ENCODE measurements at places on chromosomes 16 and 17.

- peak; percentile 29 for DNase-seq
Measured at GRCh38 chr17:39365242-39365641, 36.2 kb downstream of the FBXL20 start.

DNA sequence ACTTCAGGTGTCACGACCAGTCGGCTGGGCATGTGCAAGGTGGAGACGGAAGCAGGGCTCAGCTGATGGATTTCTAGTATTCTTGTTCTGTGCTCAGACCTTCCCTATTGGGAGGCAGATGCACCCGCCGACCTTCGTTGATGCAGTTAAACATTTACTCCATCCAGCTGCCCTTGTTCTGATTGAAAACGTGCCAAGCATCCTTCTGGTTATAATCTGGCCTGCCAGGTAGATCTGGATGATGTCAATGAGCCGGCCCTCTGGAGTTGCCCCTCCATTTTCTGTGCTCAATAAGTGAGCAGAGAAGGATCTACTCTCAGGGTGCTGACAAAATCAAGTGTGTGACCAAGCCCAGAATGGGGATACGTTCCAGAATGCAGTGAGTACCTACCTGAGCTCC lies 38.3 kb downstream of the CCDC182 start:
- no peak for DNase-seq

DNA sequence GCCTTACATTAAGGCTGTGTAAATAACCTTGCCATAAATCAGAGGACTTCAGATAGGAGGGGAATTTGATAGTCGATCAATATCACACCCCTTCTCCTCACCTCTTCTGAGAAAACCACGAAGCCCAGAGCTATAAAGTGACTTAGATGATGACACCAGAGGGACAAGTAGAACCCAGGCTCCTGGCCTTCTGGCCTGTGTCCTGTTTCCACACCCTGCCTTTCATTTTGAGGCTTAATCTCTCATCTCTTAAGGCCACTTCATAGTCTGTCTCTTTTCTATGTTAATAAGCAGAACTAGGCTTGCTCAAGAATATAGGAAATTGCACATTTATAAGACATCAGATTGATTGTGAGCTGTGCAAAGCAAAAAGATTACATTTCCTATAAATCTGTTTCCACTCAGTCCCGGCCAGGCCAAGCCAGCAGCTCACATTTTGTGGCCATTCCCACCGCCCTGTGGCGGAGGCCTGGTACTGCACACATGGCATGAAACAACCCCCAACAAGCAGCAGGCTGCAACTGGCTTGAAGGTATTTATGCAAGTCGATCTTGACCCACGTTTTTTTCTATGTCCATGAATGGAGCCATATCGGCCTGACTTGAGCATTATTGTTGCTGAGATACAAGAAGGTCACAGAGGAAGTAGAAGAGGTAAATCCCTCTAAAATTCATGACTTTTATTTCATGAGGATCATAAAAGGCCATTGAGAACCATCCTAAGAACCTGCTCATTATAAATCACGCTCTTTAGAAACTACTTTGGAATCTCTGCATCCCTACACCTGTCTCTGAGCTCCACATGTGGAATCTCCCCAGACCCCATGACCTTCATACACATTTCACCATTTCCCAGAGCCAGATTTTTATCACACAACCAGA lies 93.7 kb downstream of the PMP22 start:
- no peak for DNase-seq

DNA sequence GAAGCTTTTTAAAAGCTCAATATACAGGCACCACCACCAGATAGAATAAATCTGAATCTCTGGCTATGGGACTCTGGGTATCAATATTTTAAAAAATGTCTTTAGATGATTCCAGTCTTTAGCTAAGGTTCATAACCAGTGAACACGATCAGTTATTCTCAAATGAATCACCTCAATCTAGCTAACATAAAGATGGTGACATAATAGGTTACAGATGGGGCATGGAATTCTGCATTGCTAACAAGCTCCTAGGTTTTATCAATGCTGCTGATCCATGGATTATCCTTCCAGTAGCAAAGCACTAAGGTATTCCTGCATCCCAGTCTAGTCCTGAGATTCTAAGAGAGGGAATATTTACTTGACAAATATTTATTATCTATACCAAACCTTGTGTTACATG lies 415.5 kb upstream of the CDH11 start:
- DNase-seq: no peak

DNA sequence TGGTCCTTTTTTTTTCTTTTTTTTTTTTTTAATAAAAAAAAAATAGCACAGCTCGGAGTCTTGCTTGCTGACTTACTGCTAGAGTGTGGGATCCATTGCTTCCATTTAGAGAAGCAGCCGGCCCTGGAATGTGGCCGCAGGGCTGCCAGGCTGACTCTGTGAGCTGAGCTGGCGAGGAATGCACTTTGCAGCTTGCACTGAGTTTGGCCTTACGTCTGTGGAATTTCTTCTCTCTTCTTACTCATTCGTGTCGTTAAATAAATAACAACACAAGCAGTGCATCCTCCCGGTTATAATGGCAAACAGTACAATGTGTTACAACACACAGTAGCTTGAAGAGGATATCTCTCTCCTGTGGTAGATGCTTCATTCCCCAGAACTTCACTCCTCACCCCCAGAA lies 69.2 kb downstream of the PRKCB start:
- no peak for DNase-seq

DNA sequence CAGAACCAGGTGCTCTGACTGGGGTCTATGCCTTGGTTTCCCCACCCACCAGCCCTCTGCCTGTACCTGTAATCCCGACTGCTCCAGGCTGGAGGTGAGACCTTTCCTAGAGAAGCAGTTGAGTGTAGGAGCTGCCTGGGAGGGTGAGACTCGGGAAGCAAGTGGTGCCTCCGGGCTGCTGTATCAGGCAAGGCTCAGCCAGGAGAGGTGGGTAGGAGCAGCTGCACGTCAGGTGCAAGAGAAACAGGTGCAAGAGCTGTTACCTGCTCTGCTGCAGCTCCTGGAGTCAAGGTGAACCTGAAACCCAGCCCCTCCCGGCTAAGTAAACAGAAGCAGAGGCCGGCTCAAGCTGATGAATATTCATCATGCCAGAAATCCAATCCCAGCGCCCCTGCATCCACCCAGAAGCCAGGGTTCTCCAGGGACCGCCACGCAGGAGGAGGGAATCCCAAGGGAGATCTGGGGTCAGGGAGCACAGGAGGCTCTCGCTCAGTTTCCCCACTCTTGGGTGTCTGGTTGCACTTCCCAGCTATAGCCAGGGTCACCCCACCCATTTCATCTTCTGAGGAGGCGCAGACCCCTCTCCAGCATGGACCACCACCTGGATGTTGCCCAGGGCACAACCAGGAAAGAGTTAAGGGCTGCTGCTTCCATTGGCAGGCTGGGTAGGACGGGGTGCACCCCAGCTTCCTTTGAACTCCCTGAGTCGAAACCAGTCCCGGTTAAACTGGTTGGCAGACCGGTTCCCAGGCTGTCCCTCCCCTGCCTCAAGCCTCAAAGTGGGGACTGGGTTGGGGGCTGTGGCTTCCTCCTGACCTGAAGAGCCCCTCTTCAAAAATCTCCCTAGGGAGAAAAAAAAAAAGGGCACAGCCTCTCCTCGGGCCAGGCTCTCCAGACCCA lies at the start of gene PRR15L:
Gene PRR15L (minus strand): TSS at position 293 of the 900 bp plus-strand sequence. CDS start 4,649 bp downstream, outside the sequence.
- DNase-seq: no peak

GRCh38 chr17:74779948-74780400 lies 3.8 kb upstream of the NAT9 start:
- peak; percentile 99 for DNase-seq

- peak; percentile 75 for DNase-seq
Measured at GRCh38 chr17:38351412-38352222, at the start of gene SOCS7. TSS of gene SOCS7 (plus strand) at chr17:38351844. CDS start at chr17:38352053, 209 bp downstream.

GRCh38 chr16:4208341-4208751 lies 33.5 kb downstream of the SRL start:
- no peak for DNase-seq

GRCh38 chr17:82845163-82845807 lies 5.5 kb upstream of the ZNF750 start:
- no peak for DNase-seq

- DNase-seq: no peak
Measured at GRCh38 chr16:3737181-3737580, 19.9 kb upstream of the TRAP1 start.

- no peak for DNase-seq
Measured at GRCh38 chr16:14286368-14287230, 215.5 kb downstream of the MRTFB start.

DNA sequence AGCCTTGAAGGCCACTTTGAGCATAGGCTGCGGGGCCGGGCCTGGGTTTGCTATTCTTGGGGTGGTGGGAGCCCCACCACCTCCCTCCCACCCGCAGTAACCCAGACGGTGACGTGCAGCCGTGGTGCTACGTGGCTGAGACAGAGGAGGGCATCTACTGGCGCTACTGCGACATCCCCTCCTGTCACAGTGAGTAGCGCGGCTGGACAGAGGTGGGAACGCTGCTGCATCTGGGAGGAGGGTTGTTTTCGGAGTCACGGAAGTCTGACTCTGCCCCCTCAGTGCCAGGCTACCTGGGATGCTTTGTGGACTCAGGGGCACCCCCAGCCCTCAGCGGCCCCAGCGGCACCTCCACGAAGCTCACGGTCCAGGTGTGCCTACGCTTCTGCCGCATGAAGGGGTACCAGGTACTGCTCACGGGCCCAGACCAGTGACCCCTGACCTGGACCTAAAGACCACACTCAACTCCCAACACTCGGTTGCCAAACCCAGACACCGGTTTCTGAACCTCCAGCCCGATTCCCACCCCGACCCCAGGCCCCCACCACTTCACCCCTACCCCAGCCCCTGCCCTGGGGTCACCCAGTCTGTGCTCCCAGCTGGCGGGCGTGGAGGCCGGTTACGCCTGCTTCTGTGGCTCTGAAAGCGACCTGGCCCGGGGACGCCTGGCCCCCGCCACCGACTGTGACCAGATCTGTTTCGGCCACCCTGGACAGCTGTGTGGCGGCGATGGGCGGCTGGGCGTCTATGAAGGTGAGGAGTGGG lies 2.1 kb downstream of the KREMEN2 start:
- DNase-seq: no peak

DNA sequence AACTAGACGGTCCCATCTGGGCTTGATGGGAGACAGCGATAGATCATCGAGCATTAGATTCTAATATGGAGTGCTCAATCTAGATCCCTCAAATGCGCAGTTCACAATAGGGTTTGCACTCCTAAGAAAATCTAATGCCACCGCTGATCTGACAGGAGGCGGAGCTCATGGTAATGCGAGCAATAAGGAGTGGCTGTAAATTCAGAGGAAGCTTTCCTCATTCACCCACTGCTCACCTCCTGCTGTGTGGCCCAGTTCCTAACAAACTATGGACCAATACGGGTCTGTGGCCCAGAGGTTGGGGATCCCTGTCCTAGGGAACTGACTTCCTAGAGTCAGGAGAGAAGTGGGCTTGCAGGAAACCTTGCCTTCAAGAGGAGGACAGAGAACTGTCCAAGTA lies 25.2 kb upstream of the AMZ2 start:
- DNase-seq: no peak

DNA sequence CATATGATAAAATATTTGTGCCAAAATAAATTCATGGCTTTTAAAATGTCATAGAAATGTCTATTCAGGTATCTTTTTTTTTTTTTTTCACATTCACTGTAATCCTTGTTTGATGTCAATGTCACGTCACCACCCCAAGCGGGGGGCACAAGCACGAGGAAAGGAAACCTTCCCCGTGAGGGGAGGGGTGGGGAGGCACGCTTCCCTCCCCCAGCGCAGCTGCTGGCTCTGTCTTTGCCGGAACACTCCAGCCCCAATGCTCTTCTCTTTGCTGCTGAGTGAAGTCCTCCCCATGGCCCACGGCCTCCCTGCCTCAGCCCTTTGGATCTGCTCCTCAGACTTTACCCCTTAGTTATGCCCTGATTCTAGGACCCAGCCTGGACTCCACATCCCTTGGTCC lies 1.5 kb downstream of the SLC35G3 start:
- no peak for DNase-seq

DNA sequence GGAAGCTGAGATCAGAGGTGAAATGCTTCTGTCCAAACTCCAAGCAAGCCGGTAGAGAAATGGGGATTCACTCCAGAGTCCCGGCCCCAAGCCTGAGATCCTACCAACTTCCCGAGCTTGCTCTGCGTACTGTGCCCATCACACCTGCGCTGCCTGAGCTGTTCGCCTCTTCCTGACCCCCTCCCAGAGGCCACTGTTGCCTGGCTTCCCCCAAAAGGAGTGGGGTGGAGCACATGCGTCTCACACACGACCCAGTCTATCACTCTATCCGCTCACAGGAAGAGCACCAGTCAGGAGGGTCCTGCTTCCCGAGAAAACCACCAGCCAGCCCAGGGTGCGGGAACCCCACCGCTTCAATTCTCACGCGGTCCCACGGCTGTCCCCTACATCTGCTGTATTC lies 13.5 kb upstream of the C16orf95 start:
- no peak for DNase-seq

DNA sequence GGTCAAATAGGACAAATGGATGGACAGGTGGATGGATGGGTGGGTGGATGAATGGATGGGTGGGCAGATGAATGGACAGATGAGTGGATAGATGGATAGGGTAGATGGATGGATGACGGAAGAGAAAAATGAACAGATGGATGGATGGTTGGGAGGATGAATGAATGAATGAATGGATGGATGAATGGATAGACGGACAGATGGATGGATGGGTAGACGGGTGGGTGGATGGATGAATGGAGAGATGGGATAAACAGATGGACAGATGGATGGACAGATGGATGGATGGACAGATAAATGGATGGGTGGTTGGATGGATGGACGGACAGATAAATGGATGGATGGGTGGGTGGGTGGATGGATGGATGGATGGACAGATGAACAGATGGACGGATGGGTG lies 232.8 kb downstream of the GRIN2A start:
- no peak for DNase-seq

DNA sequence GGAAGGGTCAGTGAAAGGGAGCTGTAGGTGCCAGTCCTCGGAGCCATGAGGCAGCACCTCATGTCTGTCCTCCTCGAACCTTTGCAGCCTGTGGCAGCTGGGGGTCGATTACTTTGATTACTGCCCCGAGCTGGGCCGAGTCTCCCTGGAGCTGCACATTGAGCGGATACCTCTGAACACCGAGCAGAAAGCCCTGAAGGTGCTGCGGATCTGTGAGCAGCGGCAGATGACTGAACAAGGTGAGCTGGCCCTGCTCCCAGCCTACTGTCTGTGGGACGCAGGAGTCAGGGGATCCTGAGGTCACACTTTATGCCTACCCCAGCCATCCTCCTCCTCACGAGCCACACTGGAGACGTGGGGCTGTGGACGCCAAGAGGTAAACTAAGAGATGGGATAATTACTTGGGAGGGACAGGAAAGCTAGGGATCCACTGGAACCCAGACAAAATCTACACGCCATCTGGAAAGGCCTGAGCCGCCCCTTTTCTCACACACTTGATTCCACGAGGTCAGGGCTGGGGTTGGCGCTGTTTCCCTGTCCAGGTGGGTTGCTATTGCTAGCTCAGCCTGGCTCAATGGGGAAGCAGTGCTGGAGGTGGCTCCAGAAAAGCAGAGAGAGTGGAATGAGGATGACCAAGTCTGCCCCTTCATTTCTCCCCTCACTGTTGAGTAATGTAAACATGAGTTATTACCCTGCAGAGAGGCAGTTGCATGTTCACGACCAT lies 26.4 kb downstream of the NUP85 start:
- DNase-seq: no peak

All from GF-D8 (cell line).